Stimulated activated CD4-positive, alpha-beta T cell treated with anti-CD3 and anti-CD28 coated beads, Interleukin-15, amount 100 ng/mL, for 1 hour (primary cell): ENCODE measurements at places on chromosomes 5 and 9.

- DNase-seq, result no peak
Measured at GRCh38 chr5:113606298-113607134, 93.0 kb downstream of the YTHDC2 start.

DNA sequence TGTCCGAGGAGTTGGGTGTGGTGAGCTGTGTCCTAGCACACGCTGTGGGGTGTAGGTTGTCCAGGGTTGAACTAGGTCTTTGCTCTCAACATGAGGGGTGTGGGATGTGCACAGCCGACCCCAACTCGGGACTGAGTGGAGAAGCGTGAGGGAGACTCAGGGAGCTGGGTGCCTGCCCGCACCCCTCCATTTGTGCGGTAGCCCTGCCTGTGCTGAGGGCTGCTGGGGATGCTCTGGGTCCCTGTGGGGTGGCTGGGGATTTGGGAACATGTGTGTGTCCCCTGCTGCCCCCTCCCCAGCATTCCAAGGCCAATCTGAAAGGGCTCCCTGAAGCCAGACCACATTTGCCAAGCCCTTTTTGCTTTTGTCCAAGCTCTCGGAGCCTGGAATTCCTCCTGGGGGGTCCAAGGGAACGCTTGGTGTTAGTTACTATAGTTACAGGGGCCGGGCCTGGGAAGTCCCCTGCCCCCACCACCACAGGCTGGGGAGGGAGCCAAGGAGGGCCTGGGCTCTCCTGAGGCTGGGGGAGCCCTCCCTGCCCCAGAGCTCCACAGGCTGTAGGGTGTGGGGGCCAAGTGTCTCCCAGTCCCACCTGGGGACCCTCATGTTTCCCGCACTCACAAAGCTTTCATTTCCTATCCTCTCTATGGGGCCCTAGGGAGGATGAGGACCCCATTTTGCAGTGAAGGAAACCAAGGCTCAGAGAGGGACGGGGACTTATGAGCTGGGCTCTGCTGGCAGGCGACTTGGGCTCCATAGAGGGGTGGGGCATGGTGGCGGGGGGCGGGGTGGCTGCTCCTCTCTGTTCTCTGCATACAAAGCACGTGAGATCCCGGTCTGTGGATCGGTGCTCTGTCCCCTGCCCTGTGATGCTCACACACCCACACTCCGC is 1.1 kb downstream of the CRB2 start:
- no peak for DNase-seq

GRCh38 chr9:123359546-123359945 is 3.5 kb downstream of the CRB2 start:
- no peak for DNase-seq

- DNase-seq, result no peak
Measured at GRCh38 chr5:56814361-56814962, 887 bp upstream of the MAP3K1 start.

GRCh38 chr5:67021962-67022361 is 174.6 kb downstream of the CD180 start:
- DNase-seq, result no peak

DNA sequence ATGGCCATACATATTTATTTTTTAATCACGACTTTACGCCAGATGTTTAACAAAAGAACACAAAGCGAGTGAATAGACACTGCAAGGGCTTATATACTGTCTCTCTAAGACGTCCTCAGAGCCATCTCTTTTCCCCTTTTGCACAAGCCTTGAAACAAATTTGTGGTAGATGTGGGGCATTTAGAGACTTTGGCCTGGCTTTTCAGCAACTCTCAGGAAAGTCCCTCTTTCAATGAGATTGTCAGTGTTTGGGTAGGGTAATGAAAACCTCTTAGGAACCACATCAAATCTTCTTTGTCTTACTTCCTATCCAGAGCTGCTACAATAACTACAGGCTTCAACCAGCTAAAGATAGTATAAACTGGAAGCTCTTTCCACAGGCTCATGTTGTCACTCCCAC is 380.0 kb downstream of the ANXA1 start:
- DNase-seq, result no peak

- no peak for DNase-seq
Measured at GRCh38 chr9:128919402-128920089, 1.2 kb upstream of the PHYHD1 start.

DNA sequence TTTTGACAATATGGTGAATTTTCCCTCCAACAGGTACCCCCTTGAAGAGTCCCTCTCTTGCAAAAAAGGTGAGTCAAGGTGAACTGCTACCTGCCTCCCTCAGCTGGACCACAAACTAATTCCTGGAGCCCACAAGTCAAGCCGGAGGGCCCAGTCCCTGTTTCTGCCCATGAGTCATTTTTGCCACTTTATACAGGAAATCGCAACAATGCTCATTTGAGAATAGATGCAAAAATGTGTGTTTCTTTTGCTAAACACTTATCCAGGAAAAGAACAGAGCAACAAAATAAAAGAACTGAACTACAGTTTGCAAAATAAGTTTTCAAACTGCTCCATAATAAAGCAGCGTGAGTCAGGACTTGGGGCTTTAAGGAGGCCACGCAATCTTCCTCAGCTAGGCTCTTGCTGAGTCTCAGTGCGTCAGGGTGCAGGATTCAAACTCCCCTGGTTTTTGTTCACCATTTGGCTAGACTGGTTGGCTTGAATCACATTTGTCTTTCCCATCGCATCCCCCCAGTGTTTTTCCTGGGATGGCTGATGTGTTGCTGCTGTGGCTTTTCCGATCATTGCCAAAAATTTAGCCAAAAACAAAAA is 102.7 kb downstream of the GOLPH3 start:
- DNase-seq, result no peak

GRCh38 chr5:126460977-126461376 is 37.8 kb downstream of the GRAMD2B start:
- DNase-seq, result no peak

DNA sequence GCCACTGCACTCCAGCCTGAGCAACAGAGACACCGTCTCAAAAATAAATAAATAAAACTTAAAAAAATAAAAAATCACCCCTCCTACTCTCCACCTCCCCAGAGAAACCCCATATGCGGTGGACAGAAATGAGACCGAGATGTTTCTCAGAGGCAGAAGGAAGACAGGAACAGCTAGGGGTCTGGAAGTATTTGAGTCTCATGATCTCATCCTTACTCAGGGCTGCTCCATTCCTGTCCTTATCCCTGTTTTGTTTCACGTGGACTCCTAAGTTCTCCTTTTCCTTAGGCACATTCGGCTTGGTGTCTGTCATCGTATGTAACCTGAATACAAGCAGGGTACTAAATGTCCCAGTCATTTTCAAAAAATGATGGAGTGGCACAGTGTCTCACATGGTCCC is 76.1 kb downstream of the C9orf50 start:
- no peak for DNase-seq

DNA sequence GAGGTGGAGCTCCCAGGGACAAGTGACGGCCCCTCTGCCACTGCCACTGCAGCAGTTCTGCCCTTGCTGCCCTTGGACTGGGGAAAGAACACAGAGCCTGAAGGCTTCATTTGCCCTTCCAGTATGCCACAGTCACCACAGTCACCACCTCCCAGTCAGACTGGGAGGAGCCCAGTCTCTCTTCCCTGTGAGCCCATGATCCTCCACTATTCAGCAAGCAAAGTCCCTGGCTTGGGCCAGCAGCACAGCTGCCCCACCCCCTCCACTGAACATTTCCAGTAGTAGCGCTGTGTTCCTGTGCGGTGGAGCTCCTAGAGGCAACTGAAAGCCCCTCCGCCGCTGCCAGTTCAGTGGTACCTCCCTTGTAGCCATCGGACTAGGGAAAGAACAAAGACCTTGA is 329.4 kb downstream of the MAN2A1 start:
- no peak for DNase-seq

- no peak for DNase-seq
Measured at GRCh38 chr9:24820196-24820595, 274.5 kb upstream of the IZUMO3 start.

DNA sequence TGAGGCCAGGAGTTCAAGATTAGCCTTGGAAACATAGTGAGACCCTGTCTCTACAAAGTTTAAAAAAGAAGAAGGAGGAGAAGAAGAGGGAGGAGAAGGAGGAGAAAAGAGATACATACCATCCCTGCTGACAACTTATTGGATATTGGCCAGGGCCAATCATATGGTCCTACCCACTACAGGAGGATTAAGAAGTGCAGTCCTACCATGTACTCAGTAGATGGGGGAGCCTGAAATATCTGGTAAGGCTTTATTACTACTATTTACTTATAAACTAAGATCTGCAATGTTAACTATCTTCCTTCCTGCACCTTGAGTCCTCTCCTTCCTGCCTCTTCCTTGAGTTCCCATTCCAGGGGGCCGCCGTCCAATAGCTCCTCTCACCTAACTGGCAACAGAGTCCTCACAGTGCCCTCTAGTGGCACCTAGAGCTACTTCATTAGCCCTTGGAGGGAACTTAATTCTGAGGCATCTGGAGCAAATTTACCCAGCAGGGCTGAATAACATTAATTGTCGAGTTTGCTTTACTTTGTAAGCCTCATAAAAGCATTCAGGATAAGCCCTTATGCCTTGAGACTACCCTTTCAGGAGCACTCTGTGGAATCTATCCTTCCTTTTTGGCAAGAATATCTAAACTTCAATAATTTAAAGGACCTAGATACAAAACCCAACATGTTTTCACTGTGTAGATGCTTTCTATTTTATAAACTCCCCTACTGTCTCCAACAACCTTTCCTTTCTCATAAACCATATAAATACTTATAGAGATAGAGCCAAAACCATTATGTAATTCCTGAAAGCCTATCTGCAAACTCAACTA is 39.1 kb upstream of the RANBP6 start:
- DNase-seq, result peak; percentile 19

DNA sequence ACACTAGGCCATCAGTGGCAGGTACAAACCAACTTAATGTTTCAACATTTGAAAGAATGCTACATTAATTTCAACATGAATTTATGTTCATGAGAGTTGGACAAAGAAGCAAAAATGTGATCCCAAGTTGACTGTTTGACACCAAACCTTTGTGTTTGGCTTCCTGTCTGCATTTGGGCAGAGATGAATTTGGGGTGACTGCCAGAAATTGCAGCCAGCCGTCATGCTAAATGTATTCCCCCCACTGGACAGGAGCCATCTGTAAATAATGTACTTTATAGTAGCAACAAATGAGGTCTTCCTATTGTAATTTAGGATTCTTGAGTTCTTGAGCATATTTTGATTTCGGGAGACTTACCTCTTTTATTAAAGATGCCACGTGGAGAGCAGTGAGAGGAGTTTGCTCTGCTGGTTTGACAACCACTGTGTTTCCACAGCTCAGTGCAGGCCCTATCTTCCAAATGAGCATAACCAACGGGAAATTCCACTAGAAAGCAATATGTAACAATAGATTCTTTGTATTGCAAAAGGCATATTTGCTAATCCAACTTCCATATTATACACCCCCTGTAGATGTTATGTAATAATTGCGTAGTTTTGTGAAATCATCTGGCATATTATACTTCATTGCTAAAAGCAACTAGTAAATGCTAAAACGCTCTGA is 27.6 kb downstream of the ALDH1A1 start:
- no peak for DNase-seq

DNA sequence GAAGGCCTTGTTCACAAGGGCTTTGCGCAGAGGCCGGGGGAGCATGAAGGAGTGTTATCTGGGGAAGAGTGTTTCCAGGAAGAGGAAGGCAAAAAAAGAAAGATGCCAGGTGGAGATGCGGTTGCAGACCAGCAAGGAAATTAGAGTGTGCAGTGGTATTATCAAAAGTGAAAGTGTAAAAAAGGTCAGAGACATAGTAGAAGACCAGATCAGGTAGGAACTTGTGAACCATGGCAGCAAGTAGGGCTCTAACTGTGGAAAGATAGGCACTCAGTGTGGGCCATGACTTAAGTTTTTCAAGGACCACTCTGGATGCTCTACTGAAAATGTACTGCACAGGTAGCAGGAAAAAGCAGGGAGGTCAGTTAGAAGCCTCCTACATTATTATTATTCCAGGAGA is 90.1 kb upstream of the SPOCK1 start:
- DNase-seq, result no peak

DNA sequence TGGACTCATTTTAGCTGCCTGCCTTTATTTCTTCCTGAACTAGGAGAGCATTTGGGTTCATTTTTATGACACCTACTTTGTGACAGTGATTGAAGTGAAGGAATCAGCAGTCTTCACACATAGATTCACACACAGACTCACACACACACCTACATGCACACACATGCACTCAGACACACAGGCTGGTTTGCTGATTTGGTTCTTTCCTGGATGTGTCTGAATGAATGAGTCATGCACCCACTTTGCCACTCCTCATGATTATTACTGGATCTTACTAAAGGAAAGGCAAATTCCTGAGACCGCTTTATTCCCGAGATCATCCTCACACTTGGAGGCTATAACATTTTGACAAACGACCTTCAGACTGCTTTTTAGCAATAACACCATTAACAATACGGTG is 529.5 kb downstream of the AGTPBP1 start:
- no peak for DNase-seq

GRCh38 chr5:33088176-33088575 is 352.6 kb upstream of the TARS1 start:
- DNase-seq, result no peak

DNA sequence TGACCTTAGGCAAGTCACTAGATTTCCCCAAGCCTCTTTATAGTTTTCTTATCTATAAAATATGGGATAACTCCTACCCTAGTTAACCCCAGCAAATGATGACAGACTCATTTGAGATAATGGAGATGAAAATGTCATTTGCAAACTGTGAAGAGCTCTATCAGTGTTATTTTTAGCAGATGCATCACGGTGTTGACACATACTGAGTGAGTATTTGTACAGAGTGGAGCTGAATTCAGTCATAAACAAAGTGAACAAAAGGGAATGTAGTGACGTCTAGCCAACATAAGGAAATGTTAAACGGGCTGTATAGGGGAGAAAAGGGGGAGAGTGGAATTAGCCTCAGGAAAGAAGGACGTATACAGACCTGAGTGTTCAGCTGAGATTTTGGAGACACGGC is 75.9 kb downstream of the NMUR2 start:
- DNase-seq, result no peak

DNA sequence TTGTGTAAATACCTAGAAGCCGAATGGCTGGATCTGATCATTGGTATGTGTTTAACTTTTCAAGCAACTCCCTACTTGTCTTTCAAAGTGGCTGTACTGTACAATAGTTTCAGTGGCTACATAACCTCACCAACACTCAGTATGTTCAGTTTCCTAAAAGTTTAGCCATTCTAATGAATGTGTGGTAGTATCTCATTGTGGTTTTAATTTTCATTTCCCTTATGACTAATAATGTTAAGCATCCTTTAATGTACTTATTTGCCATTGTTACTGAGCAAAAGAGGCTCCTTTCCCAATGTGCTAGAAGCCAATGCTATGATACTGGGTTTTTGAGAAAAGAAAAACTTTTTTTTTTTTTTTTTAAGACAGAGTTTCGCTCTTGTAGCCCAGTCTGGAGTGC is 27.8 kb upstream of the ALDOB start:
- no peak for DNase-seq

DNA sequence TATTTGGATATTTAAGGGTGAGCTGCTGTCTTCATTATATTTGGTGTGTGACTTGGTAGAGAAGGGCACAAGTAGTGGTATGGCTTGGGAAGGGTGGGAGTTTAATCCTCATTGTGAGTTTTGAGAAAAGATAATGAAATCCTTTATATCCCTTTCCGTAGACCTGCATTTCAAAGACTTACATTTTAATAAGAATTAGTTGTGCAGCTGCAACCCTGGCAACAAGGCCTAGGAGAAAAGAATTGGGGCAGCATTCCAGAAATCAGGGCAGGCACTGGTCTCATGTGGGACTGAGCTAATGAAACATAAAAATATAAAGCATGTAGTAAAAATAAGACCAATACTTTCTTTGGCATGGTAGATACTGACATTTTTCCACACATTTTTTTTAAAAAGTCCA is 60.5 kb downstream of the CDC42SE2 start:
- no peak for DNase-seq
